Hematopoietic multipotent progenitor cell treated with erythropoietin and hydrocortisone succinate and interleukin-3 and kit ligand, for 8 days (in vitro differentiated cells): ENCODE measurements at places on chromosomes 12 and 14.

GRCh38 chr14:81450100-81450531, 50.0 kb upstream of the STON2 start:
- DNase-seq: no peak

DNA sequence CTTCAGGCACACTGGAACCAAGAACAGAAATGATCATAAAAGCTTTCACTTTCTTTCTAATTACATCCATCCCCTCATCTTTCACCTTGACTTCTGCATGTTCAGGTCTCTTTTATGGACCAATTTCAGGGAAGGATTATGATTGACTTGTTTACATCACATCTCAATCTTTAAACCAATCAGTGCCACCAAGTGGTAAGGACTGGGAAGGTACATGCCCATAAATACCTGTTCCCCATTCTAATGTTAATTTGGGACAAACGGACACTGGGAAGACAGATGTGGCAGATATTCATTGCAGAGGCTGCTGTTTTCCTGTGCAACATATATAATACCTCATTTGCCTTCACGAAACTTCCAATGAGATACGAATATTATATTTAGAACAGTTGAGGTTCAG, 978.1 kb downstream of the GALC start:
- DNase-seq: no peak

DNA sequence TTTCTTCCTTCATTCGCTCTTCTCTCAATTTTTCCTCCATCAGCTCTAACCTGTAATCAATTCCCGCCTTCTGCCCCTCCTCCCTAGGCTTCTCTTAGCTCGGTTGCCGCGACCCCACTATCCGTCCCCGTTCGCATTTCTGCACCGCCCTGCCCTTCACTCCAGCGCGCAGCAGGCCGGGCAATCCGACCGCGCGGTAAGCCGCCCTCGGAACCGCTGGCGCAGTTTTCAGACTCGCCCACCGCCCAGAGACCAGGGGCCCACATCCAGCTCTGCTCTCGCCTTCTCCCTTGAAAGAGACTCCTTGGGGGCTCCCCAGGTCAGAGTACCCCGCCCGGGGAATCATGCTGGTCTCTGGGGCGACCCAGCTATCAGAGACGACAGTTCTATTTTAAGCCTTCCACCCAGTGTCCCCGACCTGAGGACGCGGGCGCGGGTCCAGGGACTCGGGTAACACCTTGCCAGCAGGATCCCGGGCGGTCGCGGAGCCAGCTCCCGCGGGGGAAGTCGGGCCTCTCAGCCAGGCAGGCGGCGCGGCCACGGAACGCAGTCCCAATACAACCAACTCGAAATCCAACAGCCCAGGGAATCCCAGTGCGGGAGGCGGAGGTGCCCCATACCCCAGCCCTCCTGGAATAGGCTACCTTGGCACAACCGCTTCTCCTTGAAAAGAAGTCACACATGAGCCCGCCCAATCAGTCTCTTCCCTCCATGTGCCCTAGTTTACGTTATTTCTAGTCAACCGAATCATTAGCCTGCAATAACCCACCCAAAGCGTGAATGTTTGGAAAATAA, 5.7 kb upstream of the SLC38A4 start:
- DNase-seq: no peak

DNA sequence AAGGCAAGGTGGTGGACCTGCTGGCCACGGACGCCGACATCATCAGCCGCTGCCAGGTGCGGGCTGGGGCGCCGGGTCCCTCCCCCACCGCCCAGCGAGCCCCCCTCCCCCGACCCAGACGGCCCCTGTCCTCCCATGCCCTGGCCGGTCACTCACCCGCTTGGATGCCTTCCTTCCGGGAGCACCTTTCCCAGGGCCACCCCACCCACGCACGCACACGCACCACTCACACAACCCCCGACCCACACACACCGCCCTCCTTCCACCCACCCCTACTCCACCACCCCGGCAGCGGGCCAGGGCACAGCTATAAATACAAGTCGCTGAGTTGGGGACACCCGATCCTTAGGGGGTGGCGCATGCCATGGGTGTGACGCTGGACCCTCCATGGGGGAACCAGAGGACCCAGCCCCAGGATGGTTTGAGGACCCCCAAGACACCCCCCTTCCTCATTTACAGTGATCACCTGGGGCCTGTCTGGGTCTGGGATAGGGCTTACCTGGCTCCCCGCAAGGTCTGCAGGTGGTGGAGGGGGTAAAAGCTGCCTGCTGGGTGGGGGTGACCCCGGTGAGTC, 465 bp downstream of the ADSS1 start:
- no peak for DNase-seq

GRCh38 chr14:95272057-95272456, 47.7 kb downstream of the CLMN start:
- DNase-seq: no peak

GRCh38 chr14:84584511-84584910, 945.4 kb upstream of the FLRT2 start:
- no peak for DNase-seq

DNA sequence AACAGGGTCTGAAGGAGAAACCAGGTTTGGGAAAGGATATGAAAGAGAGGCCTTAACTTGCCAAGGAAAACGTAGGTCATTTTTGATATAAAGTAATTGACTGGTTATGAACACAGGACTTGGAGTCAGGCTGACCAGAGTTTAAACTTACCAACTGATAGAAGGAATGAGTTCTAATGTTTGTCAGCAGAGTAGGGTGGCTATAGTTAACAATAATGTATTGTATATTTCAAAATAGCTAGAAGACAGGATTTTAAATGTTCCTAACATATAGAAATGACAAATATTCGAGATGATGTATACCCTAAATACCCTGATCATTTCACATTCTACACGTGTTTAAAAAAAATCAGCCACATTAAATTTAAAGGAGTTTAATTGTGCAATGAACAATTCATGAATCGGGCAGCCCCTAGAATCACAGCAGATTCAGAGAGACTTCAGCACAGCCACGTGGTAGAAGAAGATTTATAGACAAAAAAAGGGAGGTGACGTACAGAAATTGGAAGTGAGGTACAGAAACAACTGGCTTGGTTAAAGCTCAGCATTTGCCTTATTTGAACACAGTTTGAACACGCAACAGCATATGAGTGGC, 52.5 kb upstream of the PLEKHG7 start:
- no peak for DNase-seq

- peak; percentile 92 for DNase-seq
Observed at GRCh38 chr12:50641566-50641965, 122.3 kb upstream of the ATF1 start.
